Activated CD4-positive, alpha-beta T cell treated with anti-CD3 and anti-CD28 coated beads, Interleukin-2, amount 50 U/mL, for 16 hours (primary cell): ENCODE measurements at places on chromosomes 11 and 22.

GRCh38 chr11:57179681-57180080, 2.1 kb upstream of the LRRC55 start:
- DNase-seq: no peak

DNA sequence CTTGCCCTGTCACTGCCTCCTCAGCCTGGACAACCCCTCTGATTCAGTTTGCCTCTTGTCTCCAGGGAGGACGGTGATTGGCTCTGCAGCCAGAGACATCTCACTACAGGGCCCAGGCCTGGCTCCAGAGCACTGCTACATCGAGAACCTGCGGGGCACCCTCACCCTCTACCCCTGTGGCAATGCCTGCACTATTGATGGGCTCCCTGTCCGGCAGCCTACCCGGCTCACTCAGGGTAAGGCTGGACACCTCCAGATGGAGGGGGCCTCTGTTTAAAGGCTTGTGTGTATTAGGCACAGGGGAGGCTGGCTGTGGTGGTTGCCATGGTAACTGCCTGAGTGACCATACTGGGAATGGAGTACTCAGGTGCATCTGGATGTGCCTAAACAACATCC, 8.6 kb downstream of the PHLDB1 start:
- no peak for DNase-seq

DNA sequence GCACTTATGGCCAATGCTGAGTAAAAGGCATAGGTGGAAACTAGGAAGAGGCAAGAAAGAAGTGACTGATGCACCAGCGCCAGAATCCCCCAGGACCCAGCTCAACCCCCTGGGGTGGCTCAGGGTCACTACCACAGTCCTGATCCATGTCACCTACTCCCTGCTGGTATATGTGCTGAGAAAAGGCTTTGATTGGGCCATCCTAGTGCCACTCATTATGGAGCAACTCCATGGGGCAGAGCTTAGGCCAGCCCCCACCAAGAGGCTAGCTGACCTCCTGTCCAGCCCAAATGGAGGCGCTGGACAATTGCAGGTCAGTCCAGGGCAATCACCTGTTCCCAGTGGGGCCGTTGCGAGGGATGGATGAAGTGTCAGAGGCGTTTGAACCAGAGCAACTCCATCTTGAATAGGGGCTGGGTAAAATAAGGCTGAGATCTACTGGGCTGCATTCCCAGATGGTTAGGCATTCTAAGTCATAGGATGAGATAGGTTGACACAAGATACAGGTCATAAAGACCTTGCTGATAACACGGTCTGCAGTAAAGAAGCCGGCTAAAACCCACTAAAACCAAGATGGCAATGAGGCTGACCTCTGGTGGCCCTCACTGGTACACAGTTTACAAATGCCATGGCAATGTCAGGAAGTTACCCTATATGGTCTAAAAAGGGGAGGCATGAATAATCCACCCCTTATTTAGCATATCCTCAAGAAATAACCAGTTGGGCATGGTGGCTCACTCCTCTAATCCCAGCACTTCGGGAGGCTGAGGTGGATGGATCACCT, 20.6 kb upstream of the DAGLA start:
- DNase-seq: no peak

GRCh38 chr22:24005201-24005600, at the start of gene GSTT4:
Gene GSTT4, minus strand, starts transcription at chr22:24005453. Its CDS starts 97 bp downstream, at chr22:24005356.
- no peak for DNase-seq

DNA sequence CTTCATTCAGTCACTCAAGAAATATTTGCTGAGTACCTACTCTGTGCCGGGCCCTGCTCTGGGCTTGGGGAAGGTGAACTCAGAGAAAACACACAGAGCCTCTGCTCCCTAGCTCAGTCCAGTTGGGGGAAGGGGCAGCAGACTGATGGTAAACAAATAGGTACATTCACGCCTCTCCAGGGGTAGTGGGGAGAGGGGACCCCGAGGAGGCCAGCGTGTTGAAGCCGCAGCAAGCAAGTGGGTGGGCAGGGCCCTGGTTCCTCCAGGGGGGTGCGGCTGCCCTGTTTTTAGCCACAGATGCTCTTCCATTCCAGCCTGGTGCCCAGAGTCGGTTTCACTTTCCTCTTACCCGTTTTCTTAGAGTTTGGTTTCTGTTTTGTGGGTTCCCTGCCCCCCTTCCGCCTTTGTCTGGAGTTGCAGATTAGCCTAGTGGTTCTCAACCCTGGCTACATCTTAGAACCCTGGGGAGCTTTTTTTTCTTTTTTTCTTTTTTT, 8.7 kb downstream of the DRAP1 start:
- DNase-seq: peak; percentile 86

- no peak for DNase-seq
Measured at GRCh38 chr11:61133956-61134662, 27.1 kb downstream of the VPS37C start.
